ENCODE measurements at places on chromosomes 6 and 20. TPM values are rescaled to one million over a fixed set of nuclear protein-coding genes. Genes with fewer than 3 reads are reported as not detected.

- no peak for DNase-seq
Observed at GRCh38 chr6:132011582-132011981, 60.4 kb upstream of the CCN2 start.

DNA sequence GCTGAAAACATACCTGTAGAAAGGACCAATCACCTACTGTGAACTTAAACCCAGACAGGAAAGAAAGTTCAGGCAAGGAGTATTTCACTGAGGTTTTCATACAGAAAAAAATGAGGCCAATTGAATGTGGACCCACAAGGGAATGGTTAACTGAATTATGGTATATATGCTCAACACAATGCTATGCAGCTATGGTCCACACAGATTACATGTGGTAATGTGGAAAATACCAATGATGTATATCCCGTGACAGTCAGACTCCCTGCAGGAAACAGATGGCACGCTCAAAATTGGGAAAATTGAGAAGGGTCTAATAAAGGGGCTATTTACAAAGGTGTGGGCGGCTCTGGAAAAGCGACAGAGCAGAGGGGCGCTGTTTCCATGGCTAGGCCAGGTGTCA, 47.1 kb upstream of the PIM1 start:
- no peak for DNase-seq

DNA sequence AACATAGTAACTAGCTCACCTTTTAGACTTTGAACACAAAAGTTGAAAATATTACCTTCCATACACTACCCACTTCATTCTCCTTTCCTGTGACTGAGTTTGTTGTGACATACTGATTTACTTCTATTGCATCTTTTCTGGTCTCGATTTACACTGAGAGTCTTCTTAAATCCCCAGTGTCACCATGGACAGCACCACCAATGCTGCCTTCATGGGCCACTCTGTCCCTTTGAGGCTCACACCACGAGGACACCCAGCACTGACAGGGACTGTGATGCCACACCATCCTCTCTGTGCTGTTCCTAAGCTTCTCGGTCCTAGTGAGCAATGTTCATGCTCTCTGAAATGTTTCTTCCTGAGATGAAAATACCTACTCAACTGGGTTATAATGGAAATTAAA, 337.1 kb upstream of the IRAK1BP1 start:
- DNase-seq = no peak

- DNase-seq = no peak
Observed at GRCh38 chr6:67210450-67210849, 1424.6 kb upstream of the ADGRB3 start.

DNA sequence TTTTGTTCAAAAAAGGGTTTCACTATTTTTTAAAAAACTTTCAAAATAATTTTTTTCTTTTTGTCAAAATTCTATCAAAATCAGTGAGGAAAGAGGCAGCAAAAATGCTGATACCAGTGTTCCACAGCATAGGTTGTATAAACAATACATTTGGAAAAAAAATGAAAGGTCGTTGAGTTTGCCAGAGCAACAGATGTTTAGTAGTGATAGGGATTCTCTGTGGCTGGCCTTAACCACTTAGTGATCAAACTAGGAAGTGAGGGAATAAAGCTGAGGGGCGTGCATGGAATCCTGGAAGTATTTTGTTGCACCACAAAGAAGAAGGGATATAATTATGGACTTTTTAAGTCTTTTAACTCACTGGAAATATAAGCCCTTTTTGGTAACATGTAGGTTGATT, 555.3 kb upstream of the CHD6 start:
- no peak for DNase-seq

- DNase-seq = no peak
Observed at GRCh38 chr20:21047981-21048380, 58.2 kb downstream of the LINC00237 start.

- no peak for DNase-seq
Observed at GRCh38 chr20:38119446-38119845, 45.6 kb downstream of the TGM2 start.

GRCh38 chr6:15430186-15430585, 184.3 kb downstream of the JARID2 start:
- DNase-seq = no peak

- no peak for DNase-seq
Observed at GRCh38 chr6:1639430-1639829, 29.7 kb downstream of the FOXC1 start.

- no peak for DNase-seq
Observed at GRCh38 chr6:107447663-107448216, 11.6 kb downstream of the PDSS2 start.

DNA sequence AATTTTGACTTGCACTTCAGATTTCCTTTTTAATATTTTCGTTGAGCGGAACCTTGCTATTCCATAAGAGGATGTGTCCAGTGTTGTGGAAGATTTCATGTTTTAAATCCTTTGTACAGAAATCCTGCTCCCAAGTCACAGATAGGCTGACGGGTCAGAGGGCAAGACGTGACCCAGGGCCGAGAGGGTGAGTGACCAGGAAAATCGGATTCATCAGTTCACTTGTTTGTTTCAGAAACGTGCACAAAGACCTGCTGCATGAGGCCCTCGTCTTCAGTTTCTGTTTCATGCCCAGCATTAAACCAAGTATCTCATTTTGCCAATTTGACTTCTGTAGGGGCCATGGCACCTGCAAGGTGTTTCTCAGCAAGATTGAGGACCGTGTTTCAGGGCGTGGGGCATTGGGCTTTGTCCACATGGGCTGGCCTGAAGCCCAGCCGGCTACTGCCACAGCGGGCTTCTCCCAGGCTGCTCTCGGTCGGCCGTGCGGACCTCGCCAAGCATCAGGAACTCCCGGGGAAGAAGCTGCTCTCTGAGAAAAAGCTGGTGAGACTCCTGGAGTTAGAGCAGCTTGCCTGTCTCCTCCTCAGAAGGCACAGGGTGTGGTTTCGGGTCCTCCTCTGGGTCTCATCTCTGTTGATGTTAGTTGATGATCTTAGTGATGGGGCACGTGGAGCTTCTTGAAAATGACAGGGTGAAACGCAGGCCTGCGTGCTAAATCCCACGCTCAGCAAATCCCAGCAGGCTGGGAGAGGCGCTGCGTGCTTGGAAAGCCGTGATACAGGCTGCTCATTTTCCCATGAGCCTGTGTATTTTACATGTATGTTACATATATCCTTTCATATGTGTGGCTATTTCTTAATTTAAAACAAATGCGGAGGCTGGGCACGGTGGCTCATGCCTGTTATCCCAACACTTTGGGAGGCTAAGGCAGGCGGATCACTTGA, 10.5 kb downstream of the MTG2 start:
- no peak for DNase-seq

ULBP2 gene
- 0.46 TPM for polyA plus RNA-seq

PAK5 gene
- 0.57 TPM for polyA plus RNA-seq
